ENCODE measurements at places on chromosomes 2 and 18.

- DNase-seq: peak; percentile 3
These were observed 135.5 kb upstream of the FANCL start for GRCh38 chr2:58376592-58376991.

DNA sequence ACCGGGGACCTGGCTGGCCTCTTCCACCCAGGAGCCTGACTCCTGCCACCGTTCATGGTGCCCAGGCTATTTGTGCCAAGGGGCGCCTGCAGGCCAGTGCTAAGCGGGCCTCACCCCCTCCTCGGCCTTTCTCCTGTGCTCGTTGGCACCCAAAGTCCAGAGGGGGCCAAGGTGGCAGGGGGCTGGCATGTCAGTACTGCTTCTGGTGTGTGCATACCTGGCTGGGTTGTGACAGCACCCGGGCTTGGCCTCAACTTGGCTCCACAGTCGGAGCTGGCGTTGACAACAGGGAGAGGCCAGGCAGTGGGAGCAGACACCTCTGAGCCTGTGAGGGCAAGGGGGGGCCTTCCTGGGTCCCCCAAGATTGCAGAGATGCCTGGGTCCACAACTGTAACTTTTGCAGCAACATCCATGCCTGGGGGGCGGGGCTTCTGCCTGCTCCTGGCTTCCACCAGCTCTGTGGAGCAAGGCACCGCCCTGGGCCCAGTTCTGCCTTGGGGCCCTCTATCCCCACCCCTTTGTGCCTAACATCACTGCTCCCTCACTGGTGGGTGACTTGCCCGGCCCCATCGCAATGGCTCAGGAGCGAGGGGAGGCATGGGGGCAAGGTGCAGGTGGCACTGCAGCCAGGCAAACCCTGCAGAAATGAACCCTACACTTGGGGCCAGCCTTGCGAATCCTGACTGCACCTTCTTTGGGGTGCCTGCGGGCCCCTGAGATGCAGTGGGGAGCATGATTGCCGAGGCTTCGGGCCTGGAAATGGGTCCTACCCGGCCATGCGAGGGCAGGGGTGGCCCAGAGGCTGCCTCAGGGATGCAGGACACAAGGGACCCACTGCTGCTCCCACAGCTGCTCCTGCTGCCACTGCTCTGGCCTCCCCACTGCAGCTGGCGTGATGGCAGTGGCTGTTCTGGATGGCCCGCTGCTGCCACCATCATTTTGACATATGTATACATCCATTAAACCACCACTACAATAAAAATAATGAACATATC lies 35.9 kb downstream of the PTPN4 start:
- no peak for DNase-seq

- DNase-seq: no peak
These were observed 230.9 kb upstream of the FSIP2 start for GRCh38 chr2:185507719-185508118.

DNA sequence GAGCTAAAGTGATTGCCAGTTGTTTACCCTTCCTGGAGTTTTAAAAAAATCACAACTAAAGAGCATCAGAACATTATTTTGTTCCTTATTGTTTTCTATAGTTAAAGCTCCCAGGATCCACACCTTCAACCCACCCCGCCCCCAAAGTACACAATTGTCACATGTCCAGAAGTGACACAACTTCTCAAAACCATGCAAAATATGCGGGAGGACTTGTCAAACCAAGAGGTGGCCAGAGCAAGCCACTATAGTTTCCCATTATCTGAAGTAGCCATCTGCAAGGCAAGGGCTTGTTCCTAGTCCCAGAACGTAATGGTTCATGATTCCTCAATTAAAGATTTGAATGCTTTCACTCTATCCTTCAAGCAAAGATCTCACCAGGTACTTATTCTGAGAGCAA lies 9.9 kb upstream of the INO80C start:
- DNase-seq: no peak

DNA sequence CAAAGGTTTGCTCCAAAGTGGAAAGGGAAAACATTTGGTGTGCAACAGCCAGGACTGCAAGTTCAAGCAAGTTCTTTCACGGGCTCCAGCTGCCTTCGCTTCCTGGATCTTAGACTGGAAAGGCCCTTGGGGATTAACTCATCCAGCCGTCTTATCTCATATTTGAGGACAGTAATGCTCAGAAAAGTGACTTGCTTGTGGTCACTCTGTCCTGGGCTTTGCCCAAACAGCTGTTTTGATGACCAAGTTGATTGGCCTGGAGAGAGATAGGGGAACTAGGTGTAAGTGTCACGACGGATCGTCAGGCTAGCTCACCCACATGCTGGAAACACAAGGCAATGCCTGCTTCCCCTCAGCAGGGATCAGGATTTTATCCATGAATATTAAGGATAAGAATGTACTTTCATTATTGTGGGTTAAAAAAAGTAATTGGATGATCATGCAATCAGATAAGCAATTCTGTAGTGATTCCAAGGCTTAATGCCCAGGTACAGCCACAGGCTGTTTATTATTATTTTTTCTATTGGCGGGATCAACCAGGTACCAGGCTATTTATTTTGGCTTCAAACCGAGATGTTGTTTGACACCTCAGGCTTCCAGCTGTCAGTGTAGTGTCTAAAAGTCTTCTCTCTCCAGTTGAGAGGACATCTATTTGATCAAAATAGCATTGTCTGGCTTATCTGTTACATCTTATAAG lies 162.5 kb upstream of the EPAS1 start:
- DNase-seq: peak; percentile 78

DNA sequence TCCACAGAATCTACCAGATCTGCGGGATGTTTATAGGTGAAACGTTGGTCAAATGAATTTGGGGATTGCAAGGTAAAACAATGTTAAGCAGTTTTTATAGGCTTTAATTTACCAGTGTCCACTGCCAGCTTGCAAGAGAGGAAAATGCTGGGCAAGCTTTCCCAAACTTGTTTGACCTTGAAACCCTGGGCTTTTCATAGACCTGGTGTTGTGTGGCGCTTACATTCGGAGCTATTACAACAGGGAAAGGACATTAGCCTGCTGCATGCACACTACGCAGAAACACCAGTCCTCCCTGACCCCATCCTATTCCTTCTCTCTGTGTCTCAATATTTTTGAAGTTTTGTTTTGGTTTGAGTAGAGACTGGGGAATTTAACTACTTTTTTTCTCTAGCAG lies 59.6 kb upstream of the AGPS start:
- no peak for DNase-seq

DNA sequence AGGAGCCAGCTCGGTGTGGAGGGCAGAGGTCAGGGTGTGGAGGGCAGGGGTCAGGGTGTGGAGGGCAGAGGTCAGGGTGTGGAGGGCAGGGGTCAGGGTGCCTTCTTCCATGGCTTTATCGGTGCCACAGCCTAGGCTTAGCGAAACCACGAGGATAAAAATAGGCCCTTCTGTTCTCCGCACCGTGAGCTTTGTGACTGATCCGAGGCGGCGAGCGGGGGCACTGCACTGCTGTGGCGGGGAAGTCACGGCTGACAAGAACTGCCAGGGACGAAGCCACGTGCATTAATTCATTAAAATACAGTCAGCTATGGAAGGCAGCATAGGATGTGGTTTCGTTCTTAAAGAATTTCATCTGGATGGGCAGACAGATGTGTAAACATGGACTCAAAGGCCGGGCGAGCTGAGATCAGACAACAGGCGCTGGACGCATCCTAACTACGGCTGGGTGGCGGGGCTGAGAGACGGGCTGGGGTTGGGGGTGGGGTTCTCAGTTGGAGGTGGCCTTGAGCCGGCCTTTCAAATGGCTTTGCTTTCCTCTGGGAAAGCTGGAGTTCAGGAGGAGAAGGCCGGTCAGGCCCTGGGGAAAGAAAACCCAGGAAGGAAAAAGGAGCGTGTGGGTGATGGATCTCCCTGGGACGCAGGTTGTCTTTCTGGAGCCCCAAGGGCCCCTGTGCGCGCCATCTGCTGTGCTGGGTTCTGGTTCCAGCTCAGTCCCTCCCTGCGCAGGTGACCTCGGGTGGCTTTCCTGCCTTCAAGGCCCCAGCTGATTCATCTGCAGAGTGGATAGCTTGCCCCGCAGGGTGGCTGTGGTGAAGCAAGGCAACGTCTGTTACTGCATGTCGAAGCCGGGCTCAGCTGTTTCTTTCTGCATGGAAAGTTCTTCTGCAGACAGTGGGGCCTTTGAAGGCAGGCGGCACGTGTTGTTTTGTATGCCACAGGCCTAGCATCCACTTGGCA lies 958 bp upstream of the ALLC start:
- no peak for DNase-seq
